ENCODE measurements at places on chromosomes 6 and 20.

DNA sequence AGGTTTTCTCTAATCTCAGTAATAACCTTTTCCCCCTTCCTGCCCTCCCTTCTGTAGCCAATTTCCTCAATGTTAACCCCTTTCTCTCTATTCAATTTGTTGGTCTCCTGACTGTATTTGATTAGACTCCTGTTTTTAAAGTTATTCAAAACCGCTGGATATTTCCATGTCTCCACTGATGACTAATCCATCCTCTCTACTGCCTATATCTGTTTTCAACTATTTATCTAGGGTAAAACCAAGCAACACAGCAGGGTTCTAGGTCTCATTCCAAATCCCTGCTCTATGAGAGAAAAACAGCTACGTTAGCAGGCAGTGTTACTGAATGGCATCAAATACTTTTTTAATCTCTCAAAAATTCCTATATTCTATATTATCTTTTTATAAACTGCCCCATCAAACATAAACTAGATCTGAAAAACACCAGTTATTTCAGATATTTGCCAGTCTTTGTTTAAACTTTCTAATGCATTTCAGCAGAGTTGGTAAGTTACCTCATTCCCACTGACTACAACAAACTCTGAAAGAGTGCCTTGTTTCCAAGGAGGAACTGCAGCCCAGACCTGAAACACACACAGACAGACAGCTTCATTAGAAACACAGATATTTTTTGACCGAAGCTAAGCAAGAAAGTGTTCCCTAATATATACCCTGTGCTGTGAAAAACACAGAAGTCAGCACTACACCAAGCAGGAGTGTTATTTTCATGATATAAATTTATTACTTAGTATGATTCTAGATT lies 8.2 kb downstream of the RTN4IP1 start:
- DNase-seq = no peak

DNA sequence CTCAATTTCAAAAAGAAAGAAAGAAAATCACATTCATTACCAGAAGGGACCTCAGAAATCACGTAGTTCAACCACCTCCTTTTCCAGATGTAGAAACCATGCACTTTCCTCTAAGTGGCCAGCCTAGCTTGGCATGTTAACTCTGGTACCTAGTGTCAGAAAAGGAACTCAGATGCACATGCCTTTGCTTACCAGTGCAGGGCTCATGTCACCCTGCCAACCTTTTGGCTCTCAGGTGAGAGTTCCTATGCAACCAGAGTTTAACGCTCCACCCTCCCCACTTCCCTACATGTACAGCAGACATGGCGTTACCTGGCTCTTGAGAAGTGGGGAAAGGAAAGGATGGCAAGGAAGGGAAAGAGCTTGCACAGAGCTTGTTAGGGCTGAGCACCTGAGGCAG lies 16.3 kb upstream of the IL17F start:
- no peak for DNase-seq

GRCh38 chr6:44898296-44898930 lies 429.7 kb upstream of the RUNX2 start:
- no peak for DNase-seq

GRCh38 chr6:56570413-56571359 lies 72.0 kb downstream of the DST start:
- DNase-seq = no peak

DNA sequence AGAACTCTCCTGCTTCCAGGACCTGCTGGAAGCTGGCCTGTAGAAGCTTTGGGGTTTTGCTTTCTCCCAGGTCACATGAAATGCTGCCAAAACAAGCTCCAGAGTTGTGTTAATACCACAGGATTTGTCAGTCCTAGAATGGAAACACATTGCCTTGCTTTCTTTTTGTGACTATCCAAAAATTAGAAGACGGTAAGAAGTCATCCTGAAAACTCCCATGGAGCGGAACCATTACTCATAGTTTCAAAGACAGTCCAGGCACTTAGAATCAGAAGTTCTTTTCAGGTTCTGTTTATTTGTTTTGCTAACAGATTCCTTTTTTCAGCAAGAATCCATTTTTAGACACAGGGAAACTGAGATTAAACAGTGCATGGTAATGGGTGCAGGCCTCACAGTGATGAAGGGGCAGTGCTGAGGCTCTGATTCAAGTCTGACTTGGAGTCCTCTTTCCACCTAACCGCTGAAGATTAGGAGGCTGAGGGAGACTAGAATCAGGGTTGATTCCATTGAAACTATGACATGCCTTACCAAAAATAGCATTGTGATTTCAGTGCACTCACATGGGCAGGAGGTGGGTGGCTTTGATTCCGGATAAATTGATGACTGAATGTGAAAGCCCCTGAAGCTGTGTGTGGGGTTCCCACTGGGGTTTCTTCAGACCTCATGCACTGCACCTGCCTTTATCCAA lies 72.2 kb upstream of the NAA20 start:
- peak; percentile 22 for DNase-seq

- no peak for DNase-seq
Observed at GRCh38 chr6:159481897-159482296, 211.1 kb downstream of the SOD2 start.

GRCh38 chr6:55774286-55775028 lies 100.9 kb downstream of the BMP5 start:
- DNase-seq = no peak

- DNase-seq = no peak
Observed at GRCh38 chr20:57025666-57026224, 240.7 kb downstream of the BMP7 start.

DNA sequence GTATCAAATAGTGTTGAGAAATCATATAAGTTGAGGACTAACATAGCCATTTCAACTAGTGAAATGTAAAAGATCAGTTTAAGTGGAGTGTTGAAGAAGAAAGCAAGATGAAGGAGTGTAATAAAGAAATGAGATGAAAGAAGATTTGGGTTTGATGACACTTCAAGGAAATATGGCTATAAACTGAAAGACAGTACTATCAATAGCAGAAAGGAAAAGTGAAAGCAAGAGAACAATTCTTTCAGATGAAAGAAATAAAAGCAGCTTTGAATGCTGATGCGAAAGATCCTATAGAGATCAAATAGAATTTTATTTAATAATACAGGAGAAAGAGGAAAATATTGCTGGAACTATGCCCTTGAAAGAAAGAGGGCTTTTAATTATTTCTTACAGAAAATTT lies 92.8 kb upstream of the PRSS16 start:
- no peak for DNase-seq

DNA sequence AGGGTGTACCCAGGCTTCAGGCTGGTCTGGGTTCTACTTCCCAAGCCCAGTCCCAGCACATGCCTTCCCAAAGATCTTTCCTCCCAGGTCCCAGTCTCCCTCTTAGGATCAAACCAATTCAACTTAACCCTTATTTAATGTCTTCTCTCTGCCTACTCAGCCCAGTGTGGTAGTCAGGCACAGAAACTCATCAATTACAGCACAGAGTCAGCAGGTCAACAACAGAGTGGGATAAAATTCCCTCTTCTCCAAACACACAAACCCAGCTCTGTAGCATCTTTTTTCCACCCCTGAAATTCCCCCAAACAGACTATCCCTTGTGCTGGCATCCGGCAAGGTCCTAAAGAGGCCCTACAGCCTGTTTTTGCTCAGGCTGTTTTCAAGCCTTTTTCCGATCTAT lies 47.3 kb upstream of the CDYL start:
- no peak for DNase-seq

GRCh38 chr6:112335736-112336135 lies 11.4 kb upstream of the RFPL4B start:
- no peak for DNase-seq

DNA sequence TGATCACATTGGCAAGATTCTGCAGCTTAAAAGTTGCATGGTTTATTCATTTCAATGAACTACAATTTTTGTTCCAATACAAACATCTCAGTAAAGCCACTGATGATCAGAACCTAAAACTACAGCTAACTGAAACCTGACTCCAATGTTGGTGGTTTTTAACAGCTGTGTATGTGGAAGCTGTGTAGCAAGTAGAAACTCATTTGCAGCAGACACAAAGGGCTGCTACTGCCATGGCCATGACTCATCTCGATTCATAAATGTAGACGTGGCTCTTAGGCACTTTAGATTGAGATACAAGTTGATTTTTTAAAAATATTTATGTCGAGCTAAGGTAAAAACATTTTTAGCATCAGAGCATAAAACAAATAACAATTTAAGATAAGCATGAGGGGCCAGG lies 19.5 kb upstream of the MAP3K4 start:
- DNase-seq = no peak

- no peak for DNase-seq
Observed at GRCh38 chr6:7267466-7268091, 45.4 kb downstream of the SSR1 start.

DNA sequence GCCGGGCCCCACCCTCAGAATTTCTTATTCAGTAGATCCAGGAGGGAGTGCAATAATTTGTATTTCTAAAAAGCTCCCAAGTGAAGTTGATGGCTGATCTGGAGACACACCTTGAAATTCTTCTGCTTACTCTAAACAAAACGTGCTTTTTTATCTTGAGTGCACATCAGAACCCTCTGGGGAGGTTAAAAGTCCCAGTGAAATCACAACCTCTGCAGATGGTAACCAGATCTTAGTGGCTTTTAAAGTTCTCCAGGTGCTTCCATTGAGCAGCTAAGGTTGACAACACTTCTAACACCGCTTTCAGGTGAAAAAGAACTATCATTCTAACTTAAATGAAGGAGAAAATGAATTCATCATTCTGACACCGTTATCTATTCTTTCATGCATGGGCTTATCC lies 45.6 kb upstream of the ESR1 start:
- DNase-seq = no peak

DNA sequence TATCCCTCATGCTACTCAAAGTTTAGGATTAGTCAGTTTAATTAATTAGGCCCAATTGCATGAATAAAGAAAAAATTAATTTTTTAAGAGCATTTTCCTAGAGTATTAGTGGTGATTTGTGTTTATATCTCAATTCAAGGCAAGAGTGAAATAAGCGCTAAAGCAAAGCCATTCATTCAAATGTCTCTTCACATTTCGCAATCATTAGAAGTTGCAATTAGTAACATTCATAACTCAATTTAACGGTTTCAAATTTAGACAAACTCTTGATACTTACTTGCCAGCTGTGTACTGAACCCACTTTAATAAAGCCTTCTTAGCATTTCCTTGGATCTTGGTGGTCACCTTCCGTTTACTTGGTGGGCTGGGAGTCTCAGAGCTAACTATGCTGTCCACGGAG lies 127.2 kb downstream of the SYNE1 start:
- DNase-seq = no peak

DNA sequence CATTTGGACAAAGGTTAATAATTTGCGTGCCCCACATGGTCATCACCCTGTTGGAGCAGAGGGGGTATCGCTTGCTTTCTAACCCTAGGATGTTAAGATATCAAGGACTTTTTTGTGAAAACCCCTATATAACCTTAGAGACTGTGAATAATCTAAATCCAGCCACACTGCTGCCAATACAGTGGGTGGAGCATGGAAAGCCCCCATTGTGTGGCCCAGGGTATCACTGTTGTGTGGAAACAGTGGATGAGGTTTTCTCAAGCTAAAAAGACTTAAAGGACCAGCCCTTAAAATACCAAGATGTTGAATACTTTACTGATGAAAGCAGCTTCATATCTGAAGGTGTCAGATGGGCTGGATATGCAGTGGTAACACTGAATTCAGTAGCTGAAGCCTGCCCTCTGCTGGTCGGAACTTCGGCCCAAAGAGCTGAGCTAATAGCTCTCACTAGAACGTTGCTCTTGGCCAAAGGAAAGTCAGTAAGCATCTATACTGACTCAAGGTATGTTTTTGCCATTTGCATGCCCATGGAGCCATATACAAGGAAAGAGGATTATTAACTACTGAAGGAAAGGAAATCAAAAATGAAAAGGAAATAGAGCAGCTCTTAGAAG lies 695.2 kb downstream of the PHF3 start:
- DNase-seq = peak; percentile 28

GRCh38 chr6:17679726-17680125 lies 27.0 kb downstream of the NUP153 start:
- DNase-seq = no peak

DNA sequence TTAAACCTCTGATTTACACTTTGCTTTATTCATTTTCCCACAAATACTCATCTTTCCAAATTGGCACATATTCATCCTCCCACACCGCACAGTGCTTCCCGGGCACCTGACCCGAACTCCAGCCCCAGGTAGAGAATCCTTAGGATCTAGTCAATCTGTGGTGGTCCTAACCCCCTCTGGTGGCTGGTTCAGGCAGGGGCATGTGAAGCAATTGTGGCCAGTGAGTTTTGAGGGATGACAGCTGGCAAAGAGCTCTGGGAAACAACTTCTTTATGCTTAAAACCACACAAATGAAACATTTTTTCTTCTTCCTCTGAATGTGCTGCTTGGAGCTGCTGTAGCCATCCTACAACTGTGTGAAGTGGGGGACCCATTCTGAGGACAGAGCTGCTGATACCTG lies 54.7 kb downstream of the ELOVL5 start:
- no peak for DNase-seq

DNA sequence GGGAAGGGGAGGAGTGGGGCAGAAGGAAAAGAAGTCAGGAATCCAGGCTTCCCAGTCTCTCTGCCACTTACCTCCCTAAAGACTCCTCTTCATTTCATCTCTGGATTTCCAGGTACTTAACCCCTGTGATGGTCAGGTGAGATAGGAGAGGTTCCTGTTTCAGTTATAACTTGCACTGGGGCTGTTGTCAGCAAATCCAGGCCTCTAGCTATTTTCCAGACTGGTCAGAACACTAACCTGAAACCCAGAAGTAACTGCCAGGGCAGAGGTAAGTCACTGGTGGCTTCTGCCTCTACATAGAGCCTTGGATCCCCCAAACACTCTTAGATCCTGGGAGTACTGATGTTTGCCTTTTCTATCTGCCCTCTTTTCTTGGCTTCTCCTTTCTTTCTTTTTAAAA lies 233.5 kb upstream of the TAB2 start:
- no peak for DNase-seq

DNA sequence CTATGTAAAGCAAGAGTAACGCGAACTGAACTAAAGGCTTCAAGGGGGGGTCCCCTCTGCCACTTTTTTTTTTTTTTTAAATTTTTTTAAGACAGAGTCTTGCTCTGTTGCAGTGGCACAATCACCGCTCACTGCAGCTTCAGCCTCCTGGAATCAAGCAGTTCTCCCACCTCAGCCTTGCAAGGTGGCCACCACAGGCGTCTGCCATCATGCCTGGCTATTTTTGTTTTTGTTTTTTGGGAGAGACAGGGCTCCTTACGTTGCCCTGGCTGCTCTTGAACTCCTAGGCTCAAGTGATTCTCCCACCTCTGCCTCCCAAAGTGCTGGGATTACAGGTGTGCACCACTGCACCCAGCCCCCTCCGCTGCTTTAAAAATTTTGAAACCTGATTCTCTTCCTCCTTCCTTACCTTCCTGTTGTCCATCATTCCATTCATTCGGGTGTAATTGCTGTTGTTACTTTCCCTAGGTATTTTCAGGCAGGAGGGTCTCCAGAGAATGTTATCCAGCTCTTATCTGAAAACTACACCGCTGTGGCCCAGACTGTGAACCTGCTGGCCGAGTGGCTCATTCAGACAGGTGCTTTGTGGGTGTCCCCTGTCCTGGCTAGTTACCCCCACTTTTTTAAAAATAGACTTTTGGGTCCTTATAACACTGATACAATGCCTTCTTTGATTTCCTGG lies 5.4 kb downstream of the NELFCD start:
- no peak for DNase-seq

All from stimulated activated CD4-positive, alpha-beta T cell treated with anti-CD3 and anti-CD28 coated beads, Interleukin-12 subunit alpha, Interleukin-12 subunit beta, amount 100 ng/mL, for 24 hours (primary cell).